Activated T-cell treated with anti-CD3 and anti-CD28 coated beads, Interleukin-2, amount 50 U/mL, for 72 hours (primary cell): ENCODE measurements at places on chromosomes 7 and 10. TPM values are rescaled to one million over a fixed set of nuclear protein-coding genes. Genes with fewer than 3 reads are reported as not detected.

The VSTM2A gene
- total RNA-seq = not detected

The FAM25A gene
- total RNA-seq = not detected

DNA sequence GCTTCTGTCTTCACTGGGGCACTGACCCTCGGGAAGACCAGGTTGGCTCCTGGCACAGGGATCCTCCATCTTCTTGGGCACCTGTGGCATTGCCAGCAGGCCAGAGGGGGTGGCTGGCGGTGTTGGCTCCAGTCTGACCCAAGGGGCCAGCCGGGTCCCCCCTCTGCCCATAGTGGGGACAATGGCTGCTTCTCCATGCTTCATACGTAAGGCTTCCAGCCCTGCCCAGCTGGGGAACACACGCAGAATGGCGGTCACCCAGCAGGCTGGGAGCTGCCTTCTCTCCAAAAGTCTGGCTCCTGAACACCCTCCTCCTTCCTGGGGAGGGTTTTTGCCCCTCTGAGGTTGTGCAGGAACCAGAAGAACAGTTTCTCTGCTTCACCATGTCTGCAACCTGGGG is 106.8 kb downstream of the NEURL1 start:
- H3K27me3 ChIP-seq = no peaks in the 10 kb centered on the region
- no peak for DNase-seq
- H3K4me3 ChIP-seq = no peak overlapping the region

DNA sequence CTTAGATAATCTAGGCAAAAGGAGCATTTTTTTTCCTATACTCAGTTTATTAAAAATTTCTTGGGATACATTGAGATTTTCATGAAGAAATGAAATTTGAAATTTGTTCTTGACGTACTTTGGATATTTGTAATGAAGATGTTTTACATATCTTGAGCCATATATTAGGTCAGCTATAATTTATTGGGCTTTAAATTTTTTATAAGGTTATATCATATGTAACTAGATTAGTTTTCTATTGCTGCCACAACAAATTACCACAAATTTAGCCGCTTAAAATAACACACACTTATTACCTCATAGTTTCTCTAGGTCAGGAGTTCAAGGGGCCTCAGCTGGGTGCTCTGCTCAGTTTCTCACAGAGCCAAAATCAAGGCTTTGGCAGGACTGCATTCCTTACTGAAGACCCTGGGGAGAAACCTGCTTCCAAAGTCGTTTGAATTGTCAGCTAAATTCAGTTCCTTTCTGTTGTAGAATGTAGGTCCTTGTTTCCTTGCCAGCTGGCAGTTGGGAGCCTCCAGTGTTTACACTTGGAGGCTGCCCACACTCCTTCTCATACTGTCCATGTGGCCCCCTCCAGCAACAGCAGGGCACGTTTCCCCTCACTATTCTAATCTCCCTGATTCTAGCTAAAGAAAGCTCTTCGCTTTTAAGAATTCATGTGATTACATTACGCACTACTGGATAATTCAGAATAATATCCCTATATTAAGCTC is 42.6 kb upstream of the DNAH11 start:
- no peak overlapping the region for H3K4me3 ChIP-seq
- no peak for DNase-seq
- H3K27me3 ChIP-seq = no peaks in the 10 kb centered on the region

The ZNF485 gene
- total RNA-seq = 2.8 TPM

DNA sequence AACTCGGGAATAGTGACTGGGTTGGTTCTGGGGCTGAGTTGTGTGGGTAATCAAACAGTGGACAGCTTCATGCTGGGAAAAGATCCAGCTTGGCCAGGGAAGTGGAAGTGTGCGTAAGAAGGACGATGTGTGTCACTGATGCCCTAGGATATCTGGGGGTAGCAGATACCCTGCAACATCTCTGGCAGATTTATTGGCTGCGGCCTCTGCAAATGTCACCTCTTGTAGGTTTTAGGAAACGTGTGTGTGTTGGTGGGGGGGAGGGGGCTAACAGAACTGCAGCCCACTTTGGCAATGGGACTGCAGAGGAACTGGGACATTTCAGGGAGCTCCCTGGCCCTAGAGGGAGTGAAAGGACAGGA is 965 bp upstream of the AGAP3 start:
- DNase-seq = no peak
- H3K27ac ChIP-seq = no peak overlapping the region
- no peaks in the 10 kb centered on the region for H3K36me3 ChIP-seq
- H3K4me1 ChIP-seq = peaks cover 43% of the 10 kb centered on the region
- H3K4me3 ChIP-seq = peak overlapping the region; percentile 72

GRCh38 chr10:117249493-117250093 is 8.7 kb downstream of the SLC18A2 start:
- peaks cover 23% of the 10 kb centered on the region for H3K27me3 ChIP-seq
- peaks cover 17% of the 10 kb centered on the region for H3K4me1 ChIP-seq
- DNase-seq = no peak
- H3K4me3 ChIP-seq = no peak overlapping the region
- H3K27ac ChIP-seq = no peak overlapping the region

The SPAM1 gene
- total RNA-seq = not detected

The COL13A1 gene
- total RNA-seq = not detected

- H3K27ac ChIP-seq = no peak overlapping the region
- H3K4me3 ChIP-seq = no peak overlapping the region
- no peak for DNase-seq
- H3K4me1 ChIP-seq = peaks cover 7% of the 10 kb centered on the region
These were observed 130.9 kb downstream of the KCNMA1 start for GRCh38 chr10:77506517-77507200.

- peak overlapping the region; percentile 87 for H3K27ac ChIP-seq
- DNase-seq = no peak
- H3K4me3 ChIP-seq = no peak overlapping the region
- H3K4me1 ChIP-seq = peaks cover 27% of the 10 kb centered on the region
These were observed 65.7 kb downstream of the AP3M1 start for GRCh38 chr10:74084955-74085354.

DNA sequence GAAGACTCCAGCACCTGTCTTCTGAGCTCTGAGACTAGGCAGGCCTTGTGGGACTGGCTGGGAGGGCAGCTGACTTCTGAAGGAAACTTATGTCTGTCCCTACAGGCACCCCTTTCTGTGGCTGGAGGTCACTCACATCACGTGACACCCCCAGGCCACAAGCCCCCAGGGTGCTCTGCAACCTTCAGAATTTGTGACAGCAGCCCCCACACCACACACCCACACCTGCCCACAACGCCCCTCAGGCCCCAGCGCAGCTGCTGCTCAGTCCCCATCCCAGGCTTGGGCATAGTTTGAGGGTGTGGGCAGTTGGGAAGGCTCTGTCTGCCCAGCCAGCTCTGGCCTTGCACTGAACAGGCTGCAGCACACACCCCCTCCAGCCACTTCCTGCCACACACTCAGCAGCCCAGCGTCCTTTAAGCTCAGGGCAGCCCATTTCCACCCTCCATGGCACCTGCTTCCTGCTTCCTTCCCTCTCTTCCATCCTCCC is 80.0 kb upstream of the UNC5B start:
- H3K27me3 ChIP-seq = peaks cover 25% of the 10 kb centered on the region
- no peak overlapping the region for H3K4me3 ChIP-seq
- no peaks in the 10 kb centered on the region for H3K36me3 ChIP-seq
- H3K27ac ChIP-seq = no peak overlapping the region
- H3K4me1 ChIP-seq = peaks cover 7% of the 10 kb centered on the region

- no peaks in the 10 kb centered on the region for H3K27me3 ChIP-seq
- H3K4me1 ChIP-seq = no peaks in the 10 kb centered on the region
- no peak for DNase-seq
- no peaks in the 10 kb centered on the region for H3K36me3 ChIP-seq
These were observed 138.9 kb downstream of the ARHGAP22 start for GRCh38 chr10:48465860-48466521.

- H3K4me1 ChIP-seq = peaks cover 4% of the 10 kb centered on the region
- no peak overlapping the region for H3K4me3 ChIP-seq
- H3K36me3 ChIP-seq = peaks cover 7% of the 10 kb centered on the region
- peaks cover 43% of the 10 kb centered on the region for H3K27me3 ChIP-seq
- no peak overlapping the region for H3K27ac ChIP-seq
These were observed 4.8 kb downstream of the ADRA2A start for GRCh38 chr10:111081595-111081994.

DNA sequence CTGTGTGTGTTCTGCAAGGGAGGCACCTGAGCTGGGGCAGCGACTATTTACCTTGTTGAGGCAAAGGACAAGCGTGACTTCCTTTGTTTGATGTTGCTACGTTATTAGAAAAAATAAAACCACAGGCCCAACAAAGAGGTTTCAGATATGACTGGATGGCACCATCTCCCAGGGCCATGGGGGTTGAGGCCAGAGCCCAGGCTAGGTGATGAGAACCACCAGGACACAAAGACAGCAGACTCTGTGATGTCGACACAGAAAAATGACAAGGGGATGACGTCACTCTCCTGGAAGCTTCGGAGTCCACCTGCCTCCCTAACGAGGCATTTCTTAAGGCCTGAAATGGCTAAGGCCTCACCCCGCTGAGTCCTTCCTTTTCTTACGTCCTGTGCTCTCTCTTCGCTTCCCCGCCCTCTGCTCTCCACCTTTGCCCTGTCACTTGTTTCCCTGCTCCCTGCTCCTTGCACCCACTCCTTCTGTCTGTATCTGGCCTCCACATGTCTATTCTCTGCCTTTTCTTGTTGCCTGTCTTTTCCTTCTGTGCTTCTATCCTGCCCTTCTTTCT is 83.0 kb upstream of the ADRB1 start:
- H3K27me3 ChIP-seq = peaks cover 18% of the 10 kb centered on the region
- H3K4me3 ChIP-seq = peak overlapping the region; percentile 42
- peaks cover 48% of the 10 kb centered on the region for H3K4me1 ChIP-seq
- no peak overlapping the region for H3K27ac ChIP-seq
- DNase-seq = peak; percentile 17

DNA sequence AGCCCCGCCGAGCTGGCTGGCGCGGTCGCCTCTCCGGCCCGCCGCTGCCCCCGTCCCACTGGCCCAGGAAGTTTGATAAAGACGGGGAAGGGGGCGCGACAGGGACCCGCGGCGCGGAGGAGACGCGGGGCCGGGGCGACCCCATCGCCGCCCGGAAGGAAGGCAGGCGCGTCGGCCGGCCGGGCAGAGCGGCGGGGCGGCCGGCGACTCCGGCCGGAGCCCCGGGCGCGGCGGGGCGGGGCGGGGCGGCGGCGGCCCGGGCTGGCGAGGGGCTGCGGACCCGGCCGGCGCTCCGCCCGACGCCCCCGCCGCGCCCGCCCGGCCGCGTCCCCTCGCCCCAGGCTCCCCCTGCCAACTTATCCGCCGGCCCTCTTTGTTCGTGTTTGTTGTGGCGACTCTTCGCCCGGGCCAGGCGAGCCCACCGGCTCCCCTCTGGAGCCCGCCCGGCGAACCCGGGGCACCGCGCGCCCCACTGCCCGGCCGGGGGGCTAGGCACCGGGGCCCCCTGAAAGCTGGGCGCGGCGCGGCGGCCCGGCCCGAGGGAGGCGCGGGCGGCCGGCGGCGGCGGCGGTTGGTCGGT is 571 bp downstream of the KDM7A start:
- no peak for DNase-seq
- peak overlapping the region; percentile 94 for H3K4me3 ChIP-seq
- H3K4me1 ChIP-seq = peaks cover 48% of the 10 kb centered on the region
- peak overlapping the region; percentile 46 for H3K27ac ChIP-seq
